ENCODE measurements at places on chromosomes 5 and 9.
A peak's percentile ranks its signal among the peaks of the same experiment; 100 is the strongest.

DNA sequence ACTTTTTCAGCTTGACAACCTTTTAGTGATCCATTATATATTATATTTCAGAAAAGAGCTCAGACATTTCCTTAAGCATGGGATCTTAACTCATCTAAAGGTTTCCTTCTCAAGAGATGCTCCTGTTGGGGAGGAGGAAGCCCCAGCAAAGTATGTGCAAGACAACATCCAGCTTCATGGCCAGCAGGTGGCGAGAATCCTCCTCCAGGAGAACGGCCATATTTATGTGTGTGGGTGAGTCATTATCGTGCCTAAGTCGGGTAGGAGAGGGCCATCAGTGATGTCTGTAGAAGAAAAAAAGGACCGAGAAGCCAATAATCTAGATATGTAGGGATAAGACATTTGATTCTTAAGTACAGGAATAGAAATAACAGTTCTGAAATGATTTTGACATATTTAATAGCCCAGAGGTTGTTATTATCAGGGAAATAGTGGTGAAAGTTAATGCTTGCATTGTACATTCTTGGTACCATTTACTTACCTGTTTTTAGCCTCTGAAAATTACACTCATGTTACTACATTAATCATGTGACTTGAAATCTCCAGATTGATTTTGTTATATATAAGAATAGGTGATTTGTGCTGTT lies 28.2 kb downstream of the MTRR start:
- DNase-seq, result no peak

DNA sequence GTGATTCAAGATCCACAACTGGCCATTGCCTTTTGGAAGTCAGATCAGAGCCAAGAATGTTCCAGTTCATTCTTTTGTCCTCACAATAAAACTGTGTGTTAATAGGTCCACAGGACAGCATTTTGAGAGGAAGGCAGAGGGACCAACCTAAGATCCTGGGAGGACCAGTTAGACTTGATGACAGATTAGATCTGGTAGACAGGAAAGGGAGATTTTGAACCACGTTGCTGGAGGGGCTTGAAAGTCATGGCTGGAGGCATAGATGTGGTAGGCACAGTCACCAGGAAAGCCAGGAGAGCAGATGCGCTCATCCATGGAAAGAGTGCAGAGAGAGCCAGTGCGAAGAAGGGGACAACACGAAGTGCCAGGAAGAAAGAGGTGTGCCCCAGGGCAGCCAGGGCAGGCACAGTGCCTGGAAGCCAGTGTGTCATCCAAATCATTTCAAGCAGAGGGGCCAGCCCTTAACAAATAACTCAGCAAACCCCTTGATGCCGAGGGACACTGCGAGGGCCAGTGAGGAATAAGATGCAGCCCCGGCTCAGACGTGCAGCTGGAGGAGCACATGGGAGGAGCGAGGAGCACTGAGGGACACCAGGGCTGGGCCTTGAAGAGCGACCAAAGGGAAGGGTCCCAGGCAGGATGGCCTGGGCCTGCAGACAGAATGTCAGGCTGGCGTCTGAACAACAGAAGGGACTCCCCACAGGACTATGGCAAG lies 12.8 kb upstream of the SLC2A8 start:
- DNase-seq, result no peak

GRCh38 chr9:120842685-120843485 lies at the start of gene PSMD5:
TSS of gene PSMD5 (minus strand) at chr9:120842922. CDS start at chr9:120842909, 13 bp downstream.
- peak; percentile 99 for DNase-seq

- no peak for DNase-seq
Measured at GRCh38 chr5:125604104-125604503, 819.1 kb upstream of the GRAMD2B start.

GRCh38 chr5:37860206-37860605 lies 20.4 kb upstream of the GDNF start:
- no peak for DNase-seq

DNA sequence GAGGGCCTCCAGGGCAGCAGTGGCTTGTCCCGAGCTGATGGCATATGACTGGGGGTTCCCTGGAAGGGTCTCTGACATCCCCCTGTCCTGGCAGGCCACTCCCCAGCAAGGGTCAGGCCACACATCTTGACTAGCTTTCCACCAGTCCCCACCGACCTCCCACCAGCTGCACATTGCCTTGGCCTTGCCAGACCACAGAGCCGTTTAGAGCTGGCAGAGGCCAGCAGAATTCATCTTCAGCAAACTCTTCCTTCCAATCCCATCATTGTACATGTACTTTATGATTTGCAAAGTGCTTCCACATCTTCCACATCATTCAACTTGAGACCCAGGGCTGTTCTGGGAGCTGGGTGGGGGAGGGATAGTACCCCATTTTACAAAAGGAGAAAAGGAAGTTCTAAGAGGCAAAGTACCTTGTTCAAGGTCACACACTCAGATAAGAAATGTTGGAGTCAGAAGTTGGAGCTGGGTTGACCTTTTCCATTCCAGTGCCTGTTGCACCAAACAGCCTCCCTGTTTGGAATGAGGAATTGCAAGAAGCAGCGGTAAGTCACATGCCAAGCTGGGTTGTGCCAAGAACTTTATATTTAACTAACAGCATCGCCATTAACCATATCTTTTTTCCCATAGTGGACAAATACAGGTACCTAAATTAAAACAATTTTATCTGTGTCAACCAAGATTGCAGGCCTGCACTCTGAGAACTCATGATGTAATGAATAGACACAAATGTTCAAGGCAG lies 25.8 kb upstream of the COL15A1 start:
- no peak for DNase-seq

- no peak for DNase-seq
Measured at GRCh38 chr5:78639791-78640190, 8.8 kb downstream of the LHFPL2 start.

DNA sequence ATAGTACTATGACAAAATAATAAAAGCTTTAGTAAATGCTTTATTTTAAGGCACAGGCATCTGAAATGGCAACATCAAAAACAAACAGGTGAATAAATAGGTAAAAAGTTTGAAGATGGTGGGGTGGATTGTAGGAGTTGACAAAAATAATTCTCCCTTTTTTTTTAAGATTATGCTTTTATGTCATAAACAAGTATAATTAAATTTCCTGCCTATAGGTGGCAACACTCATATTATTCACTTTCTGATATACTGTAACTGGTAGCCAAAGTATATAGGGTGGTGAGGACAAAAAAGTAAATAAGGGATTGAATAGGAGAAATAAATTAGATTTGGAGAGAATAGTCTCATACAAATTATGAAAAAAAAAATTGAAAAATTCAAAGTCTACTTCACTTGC lies 120.0 kb upstream of the ACOT12 start:
- no peak for DNase-seq

- DNase-seq, result no peak
Measured at GRCh38 chr5:88671505-88672499, 211.2 kb downstream of the MEF2C start.

- DNase-seq, result no peak
Measured at GRCh38 chr5:132886064-132886823, 12.8 kb downstream of the LEAP2 start.

- no peak for DNase-seq
Measured at GRCh38 chr5:127562252-127562651, 44.8 kb downstream of the PRRC1 start.

DNA sequence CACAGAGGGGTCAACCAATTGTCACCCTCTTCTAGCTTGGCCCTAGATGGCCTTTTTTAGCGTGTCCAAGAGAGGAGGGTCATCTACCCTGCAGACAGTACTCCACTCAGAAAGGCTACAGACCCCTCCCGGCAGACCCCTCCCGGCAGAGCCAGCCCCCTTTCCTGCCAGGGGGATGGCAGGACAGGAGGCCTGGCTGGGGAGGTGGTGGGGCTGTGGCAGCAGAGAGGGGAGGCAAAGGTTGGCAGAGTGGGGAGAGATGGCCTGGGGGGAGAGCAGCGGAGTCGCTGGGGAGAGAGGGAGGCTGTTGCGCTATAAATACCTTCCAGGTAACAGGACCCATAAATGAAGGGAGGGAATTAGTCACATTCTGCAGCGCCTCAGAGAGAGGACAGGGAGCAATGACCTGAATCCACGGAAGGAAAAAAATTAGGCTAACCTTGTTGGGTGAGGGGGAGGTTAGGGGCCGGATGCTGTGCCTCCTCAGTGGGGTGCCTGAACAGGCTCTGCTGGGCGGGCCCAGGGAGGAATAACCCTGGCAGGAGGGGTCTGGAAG lies 32.9 kb upstream of the PSD2 start:
- DNase-seq, result no peak

DNA sequence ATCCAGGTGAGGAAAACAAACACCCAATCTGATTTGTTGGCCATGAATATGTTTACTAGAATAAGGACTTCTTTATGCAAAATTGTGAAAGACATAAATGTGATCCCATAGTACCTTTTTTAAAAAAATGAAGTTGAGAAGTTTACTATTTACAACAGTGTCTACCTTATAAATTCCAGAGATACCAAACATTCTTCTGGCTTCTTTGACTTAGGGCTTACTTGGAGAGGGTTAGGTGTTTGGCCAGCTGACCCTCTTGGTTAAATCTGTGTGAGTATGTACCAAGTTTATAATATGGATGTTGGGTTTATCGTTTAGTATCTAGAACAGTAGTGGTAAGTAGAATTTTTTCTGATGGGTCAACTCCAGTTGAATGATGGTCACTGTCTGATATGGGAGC lies 212.3 kb downstream of the DOCK8 start:
- no peak for DNase-seq
